ENCODE measurements at places on chromosomes 3 and 15.

DNA sequence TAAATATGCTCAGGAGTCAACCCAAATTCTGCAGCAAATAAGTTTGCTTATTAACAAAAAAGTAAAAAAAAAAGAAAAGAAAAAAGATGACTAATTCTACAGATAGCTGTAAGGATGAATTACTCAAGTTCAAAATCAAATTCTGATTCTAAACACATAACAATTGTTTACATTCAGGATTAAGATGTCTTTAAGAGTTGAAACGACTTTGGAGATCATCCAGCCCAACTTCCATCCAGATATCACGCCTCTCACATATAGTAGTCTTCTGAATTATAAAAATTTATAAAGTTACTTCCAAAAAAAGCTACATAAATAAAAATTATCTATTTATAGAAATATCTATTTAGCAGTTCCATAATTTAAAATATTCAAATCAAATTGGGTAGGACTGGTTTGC, 39.8 kb downstream of the GYG1 start:
- no peak for DNase-seq

DNA sequence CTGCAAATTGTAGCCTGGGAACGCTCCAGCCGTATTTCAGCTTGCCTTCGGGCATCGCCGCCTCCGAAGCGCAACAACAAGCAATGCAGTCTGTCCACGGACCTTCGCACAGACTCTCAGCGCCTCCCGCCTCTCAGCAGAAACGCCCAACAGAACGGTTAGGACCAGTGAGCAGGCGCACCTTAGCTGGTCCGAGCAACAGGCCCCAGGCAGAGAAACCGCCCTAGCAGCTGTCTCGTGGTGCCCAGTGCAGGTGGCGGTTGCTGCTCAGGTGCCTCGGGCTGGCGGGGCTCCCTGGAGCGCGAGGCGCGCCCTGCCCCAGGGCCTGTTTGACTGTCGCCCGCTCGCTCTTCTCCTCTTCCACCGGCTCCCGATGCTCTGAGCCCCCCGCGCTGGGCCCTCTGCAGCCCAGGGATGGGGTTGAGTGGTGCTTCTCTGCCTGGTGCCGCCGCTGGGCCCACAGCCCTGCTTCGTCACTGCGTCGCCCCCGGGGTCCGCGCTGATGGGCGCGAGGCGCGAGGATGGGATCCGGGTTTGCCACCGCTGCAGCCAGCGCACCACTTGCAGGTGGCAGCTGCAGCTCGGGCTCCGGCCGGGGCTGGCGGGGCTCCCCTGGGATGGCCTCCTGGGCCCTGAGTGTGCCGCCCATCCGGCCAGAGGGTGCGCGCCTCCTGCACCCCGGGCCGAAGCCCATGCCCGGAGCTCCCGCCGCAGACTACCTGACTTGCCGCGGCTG, 268.4 kb upstream of the FRG2C start:
- DNase-seq, result no peak

GRCh38 chr3:179323197-179324110, 623 bp downstream of the ZNF639 start:
- peak; percentile 24 for DNase-seq

DNA sequence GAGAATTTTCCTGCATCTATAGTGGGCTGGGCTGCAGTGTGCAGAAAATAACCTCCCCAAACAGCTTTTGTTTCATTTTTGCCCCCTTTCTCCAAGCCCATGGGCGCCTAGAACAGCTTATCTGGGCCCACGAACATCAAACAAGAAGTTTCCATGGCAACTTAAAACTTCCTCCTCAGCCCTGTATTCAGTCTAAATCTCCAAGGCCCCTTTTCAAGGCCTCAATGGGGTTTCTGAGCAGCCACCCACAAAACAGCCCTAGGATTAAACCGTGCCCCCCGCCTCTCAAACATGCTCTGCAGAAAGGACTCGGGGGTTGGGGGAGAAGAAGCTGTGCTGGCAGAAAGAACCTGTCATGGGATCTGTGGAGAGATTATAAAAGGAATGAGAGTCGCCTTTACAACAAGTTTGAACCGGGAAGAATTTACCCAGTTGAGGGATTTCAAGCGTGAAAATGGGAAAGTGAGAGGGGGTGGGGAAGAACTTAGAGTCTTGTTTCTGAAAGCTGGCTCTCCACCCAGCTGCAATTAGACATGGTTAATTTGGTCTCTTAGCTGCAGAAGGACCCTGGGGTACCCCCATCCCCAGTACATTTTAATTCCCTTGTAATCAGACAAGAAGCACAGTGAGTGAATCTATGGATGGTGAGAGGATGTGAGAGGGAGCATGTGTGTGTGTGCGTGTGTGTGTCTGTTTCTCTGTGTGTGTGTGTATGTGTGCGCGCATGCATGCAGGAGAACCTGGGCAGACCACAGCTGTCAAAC, 4.3 kb upstream of the FAM107A start:
- DNase-seq, result no peak

DNA sequence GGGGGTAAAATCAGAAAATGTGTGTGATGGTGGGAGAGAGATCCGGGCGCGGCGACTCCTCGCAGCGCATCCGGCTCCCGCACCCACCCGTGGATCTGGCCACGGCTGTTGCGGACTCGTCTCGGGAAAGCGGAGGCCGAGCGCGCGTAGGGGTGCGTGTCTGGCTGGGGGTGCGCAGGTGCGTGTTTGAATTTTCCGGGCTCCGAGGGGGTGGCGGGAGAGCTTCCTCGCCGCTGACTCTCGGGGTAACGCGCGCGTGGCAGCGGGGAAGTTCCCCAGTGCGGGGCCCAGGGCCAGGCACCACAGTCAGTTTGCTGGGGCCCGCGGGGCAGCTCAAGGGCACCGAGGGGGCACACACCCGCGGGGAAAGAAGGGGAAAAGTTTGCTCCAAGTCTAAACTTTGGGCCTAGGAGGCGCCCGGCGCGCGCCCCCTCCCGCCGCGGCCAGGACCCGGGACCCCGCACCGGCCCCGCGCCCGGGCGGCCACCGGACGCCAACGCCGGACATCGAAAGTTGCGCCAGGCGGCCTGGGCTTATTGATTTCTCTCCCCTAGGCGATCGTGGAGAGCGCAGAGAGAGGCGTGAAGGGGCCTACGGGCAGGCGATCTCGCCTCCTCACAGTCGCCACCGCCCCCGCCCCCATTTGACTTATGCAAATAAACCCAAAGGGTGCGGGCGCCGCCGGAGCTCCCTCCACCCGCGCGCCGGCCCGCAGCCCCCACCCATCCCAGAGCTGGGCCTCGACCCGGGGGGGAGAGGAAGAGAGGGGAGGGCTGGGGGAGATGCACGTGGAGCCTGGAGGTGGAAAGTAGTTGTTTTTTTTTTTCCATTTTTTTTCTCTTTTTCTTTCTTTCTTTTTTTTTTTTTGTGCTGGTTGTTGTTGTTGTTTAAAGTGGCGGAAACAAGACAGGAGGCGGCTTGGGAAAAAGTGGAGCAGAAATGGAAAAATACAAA, 639 bp downstream of the FOXP1 start:
- no peak for DNase-seq

DNA sequence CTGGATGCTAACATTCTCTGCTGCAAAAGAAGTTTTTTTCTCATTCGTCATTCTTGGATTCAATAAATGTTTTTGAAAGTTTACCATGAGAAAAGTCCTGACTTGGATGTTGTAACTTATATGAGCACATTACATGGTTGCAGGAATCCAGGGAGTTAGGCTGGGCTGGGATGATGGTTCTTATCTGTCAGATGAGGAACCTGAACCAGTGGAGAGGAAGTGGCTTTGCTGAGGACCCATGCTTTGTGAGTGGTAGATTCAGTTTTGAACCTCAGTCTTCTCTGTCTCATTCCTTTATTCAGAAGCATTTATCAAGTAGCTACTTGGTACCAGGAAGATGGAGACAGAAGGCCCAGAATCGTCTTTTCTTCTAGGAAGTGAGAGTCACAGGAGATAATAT, 3.7 kb upstream of the GASK1A start:
- DNase-seq, result no peak

GRCh38 chr15:62697636-62698035, 344.9 kb upstream of the TPM1 start:
- DNase-seq, result no peak

- DNase-seq, result no peak
These were observed 339.8 kb downstream of the THSD4 start for GRCh38 chr15:71455107-71455506.

DNA sequence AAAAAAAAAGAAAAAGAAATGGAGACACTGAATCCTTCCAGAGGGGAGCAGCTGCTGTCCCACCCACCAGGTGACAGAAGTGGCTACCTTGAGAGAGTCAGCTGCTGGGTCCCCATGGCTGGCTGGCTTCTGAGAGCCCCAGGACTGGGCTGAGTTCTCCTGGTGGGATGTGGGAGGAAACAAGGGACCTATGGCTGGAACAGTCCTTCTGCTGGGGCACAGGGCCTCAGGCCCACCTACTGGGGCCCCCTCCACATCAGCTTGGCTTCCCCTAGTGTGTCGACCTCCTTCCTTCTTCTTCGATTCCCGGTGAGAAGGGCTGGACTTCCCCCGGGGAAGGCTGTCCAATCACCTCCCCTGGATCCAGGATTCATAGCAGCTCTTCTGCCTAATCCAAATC, 32.3 kb downstream of the PRR20G start:
- no peak for DNase-seq

DNA sequence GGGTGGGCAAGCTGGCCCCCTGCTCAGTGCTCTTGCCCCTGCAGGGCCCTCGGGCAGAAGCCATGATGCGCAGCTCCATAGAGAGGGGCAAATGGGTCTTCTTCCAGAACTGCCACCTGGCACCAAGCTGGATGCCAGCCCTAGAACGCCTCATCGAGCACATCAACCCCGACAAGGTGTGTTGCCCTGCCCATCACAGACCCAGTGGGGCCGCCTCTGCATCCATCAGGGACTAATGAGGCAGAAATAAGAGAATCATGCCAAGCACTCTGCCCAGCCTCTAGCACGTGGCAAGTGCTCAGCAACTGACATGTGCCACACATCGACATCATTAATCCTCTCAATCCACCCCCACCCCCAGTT, 49.4 kb downstream of the SEMA3G start:
- DNase-seq, result no peak

- no peak for DNase-seq
These were observed 67.0 kb downstream of the PEAK1 start for GRCh38 chr15:77352887-77353286.

- no peak for DNase-seq
These were observed 450.4 kb downstream of the MFSD1 start for GRCh38 chr3:159252274-159252673.

GRCh38 chr15:57095896-57096295, 177.5 kb downstream of the TCF12 start:
- DNase-seq, result no peak

DNA sequence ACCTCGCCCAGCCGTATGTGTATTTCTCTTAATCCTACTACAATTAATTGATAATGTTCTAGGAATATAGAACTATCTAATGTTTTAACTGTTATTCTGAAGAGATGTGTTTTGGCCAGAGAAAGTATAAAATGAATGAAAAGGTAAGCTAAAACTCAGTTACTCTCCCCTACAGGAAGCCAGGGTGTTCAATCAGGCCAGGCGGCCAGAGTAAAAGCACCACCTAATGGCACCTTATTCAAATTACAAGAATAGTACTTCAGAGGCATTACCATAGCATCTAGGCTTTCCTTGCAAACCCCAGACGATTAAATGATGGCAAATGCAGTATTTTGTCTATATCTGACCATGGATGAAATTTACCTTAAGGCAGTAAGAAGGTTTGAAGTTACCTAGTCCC, 10.4 kb downstream of the SLC12A8 start:
- no peak for DNase-seq

DNA sequence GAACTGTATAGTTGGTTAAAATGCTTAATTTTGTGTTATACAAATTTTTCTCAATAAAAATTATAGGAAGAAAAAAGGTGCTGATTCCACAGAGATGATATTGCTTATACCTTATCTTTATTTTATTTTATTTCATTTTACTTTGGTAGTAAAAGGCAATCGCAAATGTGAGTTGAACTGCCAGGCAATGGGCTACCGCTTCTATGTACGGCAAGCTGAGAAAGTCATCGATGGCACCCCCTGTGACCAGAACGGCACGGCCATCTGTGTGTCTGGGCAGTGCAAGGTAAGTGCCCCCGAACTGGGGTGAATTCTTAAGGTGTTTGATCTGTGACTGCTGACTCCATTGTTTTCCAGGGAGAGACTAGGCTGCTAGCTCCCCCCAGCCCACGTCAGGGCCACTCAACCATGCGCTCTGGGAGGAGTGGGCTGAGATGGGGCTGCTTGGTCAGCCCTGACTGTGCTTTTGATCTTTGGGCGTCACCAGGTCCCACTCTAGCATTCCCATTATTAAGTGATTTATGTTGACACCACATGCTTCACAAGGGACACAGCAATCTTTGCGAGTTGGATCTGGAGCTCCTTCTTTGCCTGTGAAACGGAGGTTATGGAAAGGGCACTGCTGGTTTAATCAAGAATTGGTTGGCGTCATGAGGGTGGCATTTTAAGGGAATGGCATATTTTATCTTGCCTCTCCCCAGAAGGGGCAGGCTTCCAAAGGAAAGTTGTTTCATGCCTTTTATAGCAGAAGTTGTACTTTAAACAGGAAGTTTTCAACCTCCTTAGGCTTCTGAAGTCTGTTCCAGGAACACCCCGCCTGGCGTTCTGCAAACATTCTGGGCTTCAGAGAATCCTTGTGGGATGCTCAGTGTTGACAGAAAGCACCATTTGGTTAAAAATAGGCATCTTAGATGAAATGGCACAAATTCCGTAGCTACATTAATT, 296.5 kb downstream of the THSD4 start:
- DNase-seq, result no peak

- no peak for DNase-seq
These were observed 66.5 kb downstream of the TLE3 start for GRCh38 chr15:70031261-70031660.

GRCh38 chr3:112372396-112372795, 39.4 kb downstream of the CD200 start:
- no peak for DNase-seq

GRCh38 chr3:194738254-194739093, 52.8 kb downstream of the FAM43A start:
- DNase-seq, result no peak

DNA sequence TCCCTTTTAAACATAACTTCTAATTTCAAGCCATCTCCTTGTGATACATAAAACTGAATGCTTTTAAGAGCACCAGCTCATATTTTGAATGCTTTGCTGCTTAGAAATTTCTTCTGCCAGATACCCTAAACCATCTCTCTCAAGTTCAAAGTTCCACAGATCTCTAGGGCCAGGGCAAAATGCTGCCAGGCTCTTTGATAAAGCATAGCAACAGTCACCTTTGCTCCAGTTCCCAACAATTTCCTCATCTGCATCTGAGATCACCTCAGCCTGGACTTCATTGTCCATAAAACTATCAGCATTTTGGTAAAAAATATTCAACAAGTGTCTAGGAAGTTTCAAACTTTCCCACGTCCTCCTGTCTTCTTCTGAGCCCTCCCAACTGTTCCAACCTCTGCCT, 17.5 kb downstream of the OSTN start:
- no peak for DNase-seq

- no peak for DNase-seq
These were observed 80.3 kb upstream of the HRH1 start for GRCh38 chr3:11074011-11074410.

- no peak for DNase-seq
These were observed 409.8 kb upstream of the TPRG1 start for GRCh38 chr3:188761964-188762363.

- no peak for DNase-seq
These were observed 95.8 kb upstream of the TNFAIP8L3 start for GRCh38 chr15:51190424-51191068.

- no peak for DNase-seq
These were observed 52.7 kb downstream of the CAPN7 start for GRCh38 chr3:15258720-15259119.

GRCh38 chr3:190269101-190269500, 53.1 kb downstream of the CLDN1 start:
- DNase-seq, result no peak

GRCh38 chr3:128970740-128971047, 23.2 kb downstream of the CFAP92 start:
- no peak for DNase-seq
